ENCODE measurements at places on chromosomes 7 and 10. TPM values are rescaled to one million over a fixed set of nuclear protein-coding genes. Genes with fewer than 3 reads are reported as not detected.

GRCh38 chr7:17758008-17758407, 182.3 kb downstream of the SNX13 start:
- no peak for DNase-seq

DNA sequence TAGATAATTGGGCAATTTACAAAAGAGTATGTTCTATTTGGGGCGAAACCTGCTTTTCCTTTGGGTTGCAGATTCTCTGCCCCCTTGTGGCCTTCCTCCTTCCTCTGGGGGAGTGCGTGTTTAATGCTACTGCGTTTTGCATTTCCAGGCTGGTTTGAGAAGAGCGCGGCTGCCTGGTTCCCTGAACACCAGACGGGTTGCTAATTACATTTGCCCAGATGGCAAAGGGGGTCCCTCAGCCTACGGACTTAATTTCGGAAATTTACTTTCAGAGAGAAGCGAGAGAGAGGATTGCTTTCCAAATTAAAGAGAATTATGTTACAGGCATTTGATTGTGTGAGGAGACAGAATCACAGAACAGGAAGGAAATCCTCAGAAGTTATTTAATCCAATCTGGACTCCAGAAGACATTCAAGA, 91.9 kb upstream of the JAZF1 start:
- DNase-seq, result peak; percentile 52

DNA sequence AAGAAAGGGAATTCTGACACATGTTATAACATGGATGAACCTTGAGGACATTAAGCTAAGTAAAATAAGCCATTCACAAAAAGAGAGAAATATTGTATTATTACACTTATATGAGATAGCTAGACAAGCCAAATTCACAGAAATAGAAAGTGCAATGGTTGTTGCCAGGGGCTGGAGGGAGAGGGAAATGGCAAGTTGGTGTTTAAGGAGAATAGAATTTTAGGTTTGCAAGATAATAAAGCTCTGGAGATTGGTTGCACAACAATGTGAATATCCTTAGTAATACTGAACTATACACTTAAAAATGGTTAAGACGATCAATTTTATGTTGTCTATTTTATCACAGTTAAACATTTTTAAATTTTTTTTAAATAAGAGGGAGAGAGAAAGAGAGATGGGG, 25.0 kb upstream of the ADD3 start:
- DNase-seq, result no peak

GRCh38 chr10:22874189-22874854, 53.5 kb upstream of the ARMC3 start:
- no peak for DNase-seq

- DNase-seq, result no peak
These were observed 19.3 kb downstream of the OR6B1 start for GRCh38 chr7:144019457-144019856.

The MBLAC1 gene
- 2.6 TPM for total RNA-seq

GRCh38 chr7:37348982-37349381, 99.7 kb downstream of the ELMO1 start:
- no peak for DNase-seq
